ENCODE measurements at places on chromosomes 1 and 21.

DNA sequence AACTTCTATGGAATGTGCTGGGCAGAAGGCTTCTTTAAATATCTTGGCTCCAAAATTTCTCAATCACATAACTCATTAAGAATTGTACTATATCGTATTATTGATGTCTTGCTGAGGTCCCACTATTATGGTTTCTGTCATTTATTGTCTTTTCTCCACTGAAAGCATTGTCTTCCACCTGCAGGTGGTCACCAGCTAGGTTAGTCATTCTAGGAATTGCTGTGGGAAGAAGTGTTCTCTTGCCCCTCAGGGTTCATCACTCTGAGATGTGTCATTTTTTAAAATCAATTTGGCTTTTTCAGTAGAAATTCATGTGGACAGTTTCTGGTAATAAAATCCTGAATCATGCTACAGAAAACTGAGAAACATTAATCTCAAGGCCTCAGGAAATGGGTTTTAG is 66.1 kb downstream of the NCAM2 start:
- DNase-seq: no peak

GRCh38 chr1:178651742-178652141 is 73.3 kb upstream of the RALGPS2 start:
- DNase-seq: no peak

DNA sequence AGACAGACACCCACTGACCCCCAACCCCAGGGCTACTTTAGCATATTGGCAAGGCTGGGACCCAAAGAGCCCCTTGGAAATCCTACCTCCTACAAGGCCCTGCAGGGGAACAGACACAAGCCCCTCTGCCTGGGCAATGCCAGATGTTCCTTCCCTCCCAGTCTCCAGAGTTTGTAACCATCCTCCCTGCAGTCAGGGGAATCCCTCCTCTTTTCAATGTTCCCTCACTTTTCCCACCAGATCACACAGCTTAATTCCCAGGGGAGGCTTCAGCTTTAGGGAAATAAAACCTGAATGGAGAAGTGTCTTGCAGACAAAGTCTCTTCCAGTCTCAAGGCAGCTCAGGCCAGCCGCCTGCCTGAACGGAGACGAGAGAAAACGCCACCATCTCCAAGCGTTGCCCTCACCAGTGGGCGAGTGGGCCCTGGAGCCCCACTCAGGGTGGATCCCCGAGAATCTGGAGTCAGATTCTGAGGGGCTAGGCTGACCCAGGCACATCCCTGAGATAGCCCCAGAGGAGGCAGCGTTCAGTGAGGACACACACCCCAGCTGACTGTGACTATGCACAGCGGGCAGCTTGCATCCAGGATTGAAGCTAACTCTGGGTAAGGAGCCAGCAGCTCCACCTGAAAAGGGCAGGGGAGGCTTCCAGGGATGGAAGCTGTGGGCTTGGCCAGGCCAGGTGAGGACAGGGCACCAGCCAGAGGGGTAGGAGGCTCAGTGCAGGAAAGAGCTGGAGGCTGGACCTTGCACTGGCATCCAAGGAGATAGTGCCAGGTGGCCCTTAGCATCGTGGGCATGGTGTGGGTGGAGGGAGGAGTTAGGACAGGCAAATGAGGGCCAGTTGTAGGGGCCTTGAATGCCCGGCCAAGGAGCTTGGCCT is 44.0 kb upstream of the ZC3H12A start:
- no peak for DNase-seq

DNA sequence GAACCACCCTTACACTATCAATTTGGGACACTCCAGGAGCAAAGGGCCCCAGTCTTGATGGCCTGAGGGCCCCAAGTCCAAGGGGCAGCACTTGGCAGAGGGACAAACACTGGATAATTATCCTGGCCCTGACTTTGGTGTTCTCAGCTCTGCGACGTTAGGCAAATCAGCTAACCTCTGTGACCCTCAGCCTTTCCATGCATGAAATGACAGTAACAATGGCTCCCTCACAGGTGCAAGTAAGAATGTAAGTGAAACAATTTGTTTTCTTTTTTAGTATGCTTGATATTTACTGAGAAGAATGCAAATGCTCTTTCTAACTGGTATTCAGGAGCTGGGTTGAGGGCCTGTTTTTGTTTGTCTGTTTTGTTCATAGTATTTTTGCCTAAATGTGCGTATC is 61.6 kb upstream of the PRDX6 start:
- no peak for DNase-seq

GRCh38 chr21:14469641-14470040 is 76.5 kb downstream of the SAMSN1 start:
- DNase-seq: no peak

DNA sequence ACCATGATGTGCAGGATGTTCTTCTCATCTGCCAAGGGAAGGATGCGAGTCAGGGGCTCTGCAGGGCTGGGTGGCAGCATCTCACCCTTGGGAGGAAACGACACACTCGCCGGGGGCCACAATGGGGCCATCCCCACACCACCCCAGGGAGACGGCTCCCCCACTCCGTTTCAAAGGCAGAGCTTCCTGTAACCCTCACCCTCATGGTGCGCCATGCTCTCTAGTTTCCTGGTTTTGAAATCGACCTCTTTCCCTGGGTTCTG is 20.2 kb downstream of the RIPK4 start:
- DNase-seq: no peak

DNA sequence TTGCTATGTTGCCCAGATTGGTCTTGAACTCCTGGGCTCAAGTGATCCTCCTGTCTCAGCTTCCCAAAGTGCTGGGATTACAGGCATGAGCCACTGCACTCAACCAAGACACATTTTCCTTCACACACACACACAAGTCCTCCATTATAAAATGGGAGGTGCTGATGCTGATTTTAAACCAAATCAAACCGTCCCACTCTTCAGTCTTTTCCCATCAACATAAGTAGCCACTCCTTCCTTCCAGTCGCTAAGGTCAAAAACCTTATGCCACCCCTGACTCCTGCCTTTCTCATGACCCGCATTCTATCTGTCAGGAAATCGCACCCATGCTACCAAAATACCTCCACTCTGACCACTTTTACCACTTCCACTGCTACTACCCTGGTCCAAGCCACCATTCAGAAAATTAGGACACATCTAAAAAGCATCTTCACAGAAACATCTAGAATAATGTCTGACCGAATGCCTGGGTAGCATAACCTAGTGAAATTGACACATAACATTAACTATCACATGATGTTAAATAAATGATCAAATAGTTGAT is 28.0 kb upstream of the IFNGR2 start:
- DNase-seq: no peak

- peak; percentile 88 for DNase-seq
These were observed 39.4 kb downstream of the ABCG1 start for GRCh38 chr21:42258150-42258884.

GRCh38 chr1:198637916-198638437 is 863 bp upstream of the PTPRC start:
- DNase-seq: no peak

Data from activated T-cell treated with anti-CD3 and anti-CD28 coated beads, Interleukin-2, amount 50 U/mL, for 24 hours (primary cell).